AG09319 (cell line): ENCODE measurements at places on chromosomes 6 and 20.

- DNase-seq = no peak
These were observed 78.4 kb downstream of the PREX1 start for GRCh38 chr20:48749437-48749836.

GRCh38 chr20:43941476-43942200, 27.0 kb downstream of the TOX2 start:
- DNase-seq = no peak

DNA sequence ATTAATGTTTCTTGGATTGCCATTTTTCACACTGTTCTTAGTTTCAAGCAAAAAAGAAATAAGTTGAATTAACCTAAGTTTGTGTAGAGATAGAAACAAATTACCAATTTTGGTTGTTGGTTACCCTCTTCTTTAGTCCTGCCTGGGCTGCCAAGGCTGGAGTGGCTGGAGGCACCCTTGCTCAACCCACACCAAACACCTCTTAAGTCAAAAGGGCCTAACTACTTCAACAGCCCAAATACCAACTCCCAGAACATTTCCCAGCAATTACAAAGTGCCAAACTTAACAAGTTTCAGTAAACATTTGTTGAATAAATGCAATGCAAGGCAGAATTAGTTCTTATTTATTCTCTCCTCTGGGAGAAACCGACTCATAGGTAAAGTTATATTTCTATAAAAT, 38.1 kb upstream of the TMEM181 start:
- no peak for DNase-seq

DNA sequence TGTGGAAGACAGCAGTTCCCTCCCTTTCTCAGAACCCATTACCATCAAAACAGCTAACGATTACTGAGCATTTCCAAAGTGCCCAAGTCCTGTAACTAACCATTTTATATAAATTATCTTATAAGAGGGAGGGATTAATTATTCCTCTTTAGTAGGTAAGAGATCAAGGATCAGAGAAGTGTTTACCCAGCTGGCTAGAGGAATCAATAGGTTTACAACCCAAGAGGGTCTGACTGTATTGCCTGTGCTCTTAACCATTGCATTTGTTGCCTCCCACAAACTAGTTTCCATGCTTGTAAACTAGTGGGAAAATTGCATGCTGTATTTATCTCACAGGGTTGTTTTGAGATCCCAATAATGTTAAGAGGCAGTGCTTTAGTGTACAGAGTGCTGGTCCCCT, 3.7 kb upstream of the DBNDD2 start:
- DNase-seq = no peak

DNA sequence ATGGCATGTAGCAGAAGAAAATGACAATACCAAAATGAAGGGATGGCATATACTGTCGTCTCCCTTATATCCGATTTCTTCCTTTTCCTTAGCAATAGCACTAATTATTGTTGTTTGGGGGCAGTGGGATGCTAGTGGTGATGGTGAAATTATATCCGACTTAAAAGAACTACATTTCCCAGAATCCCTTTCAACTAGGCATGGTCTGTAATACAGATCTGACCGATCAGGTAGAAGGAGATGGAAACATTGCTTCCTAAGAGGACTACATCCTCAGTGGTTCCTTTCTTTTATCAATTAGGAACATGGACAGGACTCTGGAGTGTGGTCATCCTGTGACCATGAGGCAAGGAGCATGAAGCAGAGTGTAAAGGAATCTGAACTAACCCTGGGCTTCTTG, 532.6 kb downstream of the CBLN4 start:
- DNase-seq = no peak

DNA sequence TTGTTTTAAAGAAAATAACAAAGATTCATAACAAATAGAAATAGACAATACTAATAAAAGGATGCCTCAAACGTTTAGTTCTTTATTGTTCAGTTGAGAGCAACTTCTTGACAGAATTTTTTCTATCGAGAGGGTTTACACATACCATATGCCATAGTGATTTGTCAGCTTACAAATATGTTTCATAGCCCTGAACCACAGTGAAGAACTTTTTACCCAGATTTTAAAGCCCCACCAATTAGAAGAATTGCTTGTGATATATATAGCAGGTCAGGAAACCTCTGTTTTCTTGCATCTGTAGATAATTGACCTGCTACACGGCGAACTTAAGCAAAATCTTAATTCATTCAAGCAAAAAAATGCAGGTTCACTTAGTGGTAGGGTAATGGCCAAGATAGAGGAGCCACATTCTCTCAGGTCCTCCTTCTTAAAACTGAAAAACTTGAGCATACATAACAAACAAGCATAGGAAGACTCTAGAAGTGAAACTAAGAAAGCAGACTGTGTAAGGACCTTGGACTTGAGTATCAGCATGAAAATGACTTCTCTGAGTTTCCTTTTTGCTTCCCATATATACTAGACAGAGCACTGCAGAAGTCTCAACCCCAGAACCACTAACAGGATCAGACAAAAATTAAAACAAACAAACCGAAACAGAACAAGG, 39.5 kb downstream of the CRISP1 start:
- DNase-seq = no peak

GRCh38 chr6:34460796-34461507, 4.9 kb upstream of the PACSIN1 start:
- no peak for DNase-seq
